Daoy (cell line): ENCODE measurements at places on chromosomes 2 and 18. TPM values are rescaled to one million over a fixed set of nuclear protein-coding genes. Genes with fewer than 3 reads are reported as not detected.

The ATOH8 gene
- total RNA-seq: 10.0 and 17.7 TPM in 2 replicates

- DNase-seq: no peak
Measured at GRCh38 chr18:75088021-75088506, 120.9 kb downstream of the PTGR3 start.

The SMYD5 gene
- total RNA-seq: 31.5 and 31.9 TPM in 2 replicates

The TTLL4 gene
- 13.7 and 15.4 TPM in 2 replicates for total RNA-seq

DNA sequence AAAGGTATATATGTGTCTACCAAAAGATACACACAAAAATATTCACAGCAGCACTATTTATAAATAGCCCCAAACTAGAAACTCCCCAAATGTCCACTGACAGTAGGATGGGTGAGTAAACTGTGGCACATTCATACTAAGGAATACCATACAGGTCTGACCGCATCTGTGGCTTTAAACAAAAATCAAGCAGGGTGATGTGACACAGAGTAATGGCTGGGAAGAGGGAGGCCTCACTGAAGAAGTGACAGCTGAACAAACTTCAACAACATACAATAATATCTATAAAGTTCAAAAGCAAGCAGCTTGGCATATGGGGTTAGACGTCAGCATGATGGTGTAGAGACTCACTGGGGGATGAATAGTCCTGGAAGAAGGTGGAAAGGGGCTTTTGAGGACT is 115.1 kb upstream of the PPP1CB start:
- no peak for DNase-seq

DNA sequence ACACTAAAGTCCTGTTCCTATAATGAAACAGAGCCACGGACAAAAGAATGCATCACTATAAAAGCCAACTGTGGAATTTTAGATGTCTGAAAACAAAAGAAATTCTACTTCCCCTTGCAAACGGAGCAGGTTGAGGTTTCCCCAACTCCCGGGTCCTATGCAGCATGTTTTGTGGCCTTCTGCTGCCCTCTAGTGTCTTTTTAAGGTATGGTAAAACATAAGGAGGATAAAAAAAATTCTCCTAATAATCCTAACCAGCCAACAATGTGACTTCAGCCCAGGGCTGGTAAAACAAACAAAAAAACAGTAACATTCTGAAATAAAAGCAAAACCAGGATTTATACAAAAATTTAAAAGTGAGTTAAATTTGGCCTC is 539.5 kb downstream of the NRXN1 start:
- DNase-seq: peak; percentile 14

The CRYBA2 gene
- 2.2 and 4.3 TPM in 2 replicates for total RNA-seq

The TSPYL6 gene
- total RNA-seq: not detected in 2 replicates

The POTEC gene
- total RNA-seq: 2.9 and 3.8 TPM in 2 replicates

The NT5C1B gene
- total RNA-seq: 0.21 TPM in 1 of 2 replicates, not detected in the other

- no peak for DNase-seq
Measured at GRCh38 chr2:26583381-26583911, 57.7 kb downstream of the CIB4 start.

The TBR1 gene
- total RNA-seq: not detected in 2 replicates

DNA sequence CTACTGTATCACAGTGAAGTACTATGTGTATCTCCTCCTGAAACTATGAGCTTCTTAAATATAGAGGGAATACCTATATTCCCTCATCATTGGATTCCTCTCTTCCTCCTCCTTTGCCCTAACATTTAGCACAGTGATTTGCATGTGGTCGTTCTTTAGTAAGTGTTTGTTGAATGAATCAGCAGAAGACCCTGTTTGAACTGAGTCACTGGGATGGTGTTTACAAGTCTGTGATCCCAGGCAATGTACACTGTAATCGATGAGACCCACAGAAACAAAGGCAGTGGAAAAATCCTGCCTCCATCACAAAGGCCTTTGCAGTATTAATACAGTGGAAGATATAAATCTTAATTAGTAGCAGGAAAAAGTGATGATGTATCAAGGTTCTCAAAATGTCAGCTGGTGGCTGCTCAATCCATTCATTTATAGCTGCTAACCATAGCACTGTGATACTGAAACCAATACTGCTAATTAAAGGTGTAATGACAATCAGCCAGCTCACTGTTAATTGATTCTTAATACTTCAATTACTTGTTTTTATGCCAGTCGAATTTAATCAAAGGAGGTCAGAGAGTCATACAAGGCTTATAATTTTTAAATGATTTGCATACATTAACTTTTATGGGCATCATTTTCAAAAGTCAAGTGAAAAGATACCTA is 20.8 kb upstream of the MYO3B start:
- DNase-seq: peak; percentile 43

GRCh38 chr18:13439461-13439860 is 220.9 kb downstream of the LDLRAD4 start:
- DNase-seq: no peak

GRCh38 chr2:55843096-55843993 is 80.2 kb downstream of the EFEMP1 start:
- DNase-seq: peak; percentile 94

DNA sequence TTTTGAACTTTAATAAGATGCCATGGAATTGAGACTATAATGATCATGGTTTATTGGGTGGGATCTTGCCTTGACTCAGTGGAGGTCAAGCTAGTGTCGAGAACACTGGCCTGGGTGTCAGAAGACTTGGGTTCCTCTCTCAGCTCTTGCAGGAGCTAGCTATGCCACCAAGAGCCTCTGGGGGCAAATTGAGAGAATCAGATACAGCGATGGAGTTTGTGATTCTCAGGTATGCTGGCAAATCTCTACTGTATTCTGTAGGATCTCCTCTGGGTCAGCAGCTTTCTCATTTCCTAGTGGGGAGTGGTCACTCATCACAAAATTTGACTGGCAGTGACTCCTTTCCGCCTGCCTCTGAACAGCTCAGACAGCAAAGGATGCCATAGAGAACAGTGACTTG is 477.0 kb downstream of the RNF144A start:
- no peak for DNase-seq

The IL36G gene
- total RNA-seq: 0.80 TPM in 1 of 2 replicates, not detected in the other

DNA sequence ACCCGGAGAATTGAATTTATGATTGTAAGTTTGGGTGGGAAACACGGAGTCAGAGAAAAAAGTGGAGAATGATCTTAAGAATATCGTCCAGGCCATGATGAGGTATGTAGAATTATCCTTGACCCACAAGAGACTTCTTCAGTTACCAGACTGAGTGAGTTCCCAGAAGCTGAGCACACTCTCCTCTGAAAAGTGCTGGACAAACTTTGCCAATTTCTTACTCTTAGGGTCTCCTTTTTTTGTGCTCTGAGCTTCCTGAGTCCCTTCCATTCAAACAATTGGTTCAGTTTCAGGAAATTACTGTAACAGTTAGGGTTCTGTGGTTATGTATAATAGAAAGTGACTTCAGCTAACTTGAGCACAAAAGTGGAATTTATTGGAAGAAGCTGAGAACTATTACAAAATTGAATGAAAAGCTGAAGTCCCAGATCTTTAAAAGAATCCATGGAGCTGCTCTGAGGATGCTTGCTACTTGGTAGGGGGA is 50.6 kb upstream of the EHBP1 start:
- DNase-seq: no peak

DNA sequence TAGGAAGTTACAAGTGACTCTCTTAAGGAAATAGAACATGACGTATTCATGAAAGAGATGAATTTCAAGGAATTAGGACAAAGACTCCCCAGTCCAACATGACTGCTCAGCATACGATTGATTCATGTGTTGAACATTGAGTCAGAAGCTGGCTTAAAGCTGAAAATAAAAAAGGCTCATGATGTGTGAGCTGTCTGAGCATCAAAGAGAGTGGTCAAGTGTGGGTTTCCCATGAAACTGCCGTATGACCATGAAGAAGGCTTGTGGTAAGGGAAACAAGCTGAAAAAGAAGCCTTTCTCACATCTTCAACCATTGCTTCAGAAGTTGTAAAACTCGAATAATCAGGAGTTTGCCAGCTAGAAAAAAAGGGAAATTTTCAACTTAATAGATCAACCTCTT is 201.9 kb upstream of the APCDD1 start:
- no peak for DNase-seq

The NEU2 gene
- total RNA-seq: not detected in 2 replicates

DNA sequence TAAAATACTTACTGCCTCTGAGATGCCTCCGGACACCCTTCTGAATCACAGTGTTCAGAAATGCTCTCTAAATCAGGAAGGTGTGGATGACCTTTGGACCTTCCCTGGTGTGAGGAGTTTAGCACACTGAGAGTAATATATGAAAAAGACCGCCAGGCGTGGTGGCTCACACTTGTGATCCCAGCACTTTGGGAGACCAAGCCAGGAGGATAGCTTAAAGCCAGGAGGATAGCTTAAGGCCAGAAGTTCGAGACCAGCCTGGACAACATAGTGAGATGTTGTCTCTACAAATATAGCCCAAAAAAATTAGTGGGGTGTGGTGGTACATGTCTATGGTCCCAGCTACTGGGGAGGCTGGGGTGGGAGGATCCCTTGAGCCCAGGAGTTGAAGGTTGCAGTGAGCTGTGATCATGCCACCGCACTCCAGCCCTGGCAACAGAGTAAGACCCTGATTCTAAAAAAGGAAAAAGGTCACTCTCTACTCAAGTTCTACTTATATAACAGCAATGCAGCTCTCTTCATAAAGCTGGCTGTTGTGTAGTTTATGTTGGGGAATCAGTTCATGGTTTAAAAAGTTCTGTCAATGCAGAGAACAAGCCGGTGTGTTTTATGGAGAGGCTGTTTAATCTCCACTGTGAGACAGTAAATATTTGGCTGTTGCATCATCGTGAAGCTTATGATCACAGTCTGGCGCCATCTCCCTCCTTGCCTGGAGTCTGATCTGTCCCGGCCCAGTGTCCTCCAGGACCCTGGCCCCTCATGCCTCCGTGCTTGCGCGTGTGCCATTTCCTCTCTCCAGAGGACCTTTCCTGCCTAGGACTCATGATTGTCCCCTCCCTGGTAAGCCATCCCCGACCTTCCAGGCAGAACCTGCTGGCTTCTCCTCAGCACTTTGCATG is 184.5 kb downstream of the FAM210A start:
- DNase-seq: no peak

DNA sequence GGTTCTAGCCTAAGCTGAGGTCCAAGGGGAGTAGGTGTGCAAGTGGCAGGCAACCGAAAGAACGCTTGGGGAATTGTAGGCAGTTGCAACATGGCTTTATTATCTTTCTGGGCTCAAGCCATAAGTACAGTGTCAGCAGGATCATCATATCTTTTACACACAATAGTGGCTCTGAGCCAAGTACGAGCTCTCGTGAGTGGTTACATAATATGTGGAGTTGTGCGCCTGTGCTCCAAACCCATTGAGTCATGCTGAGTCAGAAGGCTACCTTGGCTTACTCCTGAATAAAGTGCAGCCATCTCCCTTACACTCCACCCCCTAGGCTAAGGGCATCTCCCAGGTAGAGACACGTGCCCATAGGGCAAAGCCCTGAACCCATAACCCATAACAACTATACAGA is 233.9 kb downstream of the SATB2 start:
- peak; percentile 63 for DNase-seq

The PIEZO2 gene
- total RNA-seq: 2.1 and 2.2 TPM in 2 replicates

DNA sequence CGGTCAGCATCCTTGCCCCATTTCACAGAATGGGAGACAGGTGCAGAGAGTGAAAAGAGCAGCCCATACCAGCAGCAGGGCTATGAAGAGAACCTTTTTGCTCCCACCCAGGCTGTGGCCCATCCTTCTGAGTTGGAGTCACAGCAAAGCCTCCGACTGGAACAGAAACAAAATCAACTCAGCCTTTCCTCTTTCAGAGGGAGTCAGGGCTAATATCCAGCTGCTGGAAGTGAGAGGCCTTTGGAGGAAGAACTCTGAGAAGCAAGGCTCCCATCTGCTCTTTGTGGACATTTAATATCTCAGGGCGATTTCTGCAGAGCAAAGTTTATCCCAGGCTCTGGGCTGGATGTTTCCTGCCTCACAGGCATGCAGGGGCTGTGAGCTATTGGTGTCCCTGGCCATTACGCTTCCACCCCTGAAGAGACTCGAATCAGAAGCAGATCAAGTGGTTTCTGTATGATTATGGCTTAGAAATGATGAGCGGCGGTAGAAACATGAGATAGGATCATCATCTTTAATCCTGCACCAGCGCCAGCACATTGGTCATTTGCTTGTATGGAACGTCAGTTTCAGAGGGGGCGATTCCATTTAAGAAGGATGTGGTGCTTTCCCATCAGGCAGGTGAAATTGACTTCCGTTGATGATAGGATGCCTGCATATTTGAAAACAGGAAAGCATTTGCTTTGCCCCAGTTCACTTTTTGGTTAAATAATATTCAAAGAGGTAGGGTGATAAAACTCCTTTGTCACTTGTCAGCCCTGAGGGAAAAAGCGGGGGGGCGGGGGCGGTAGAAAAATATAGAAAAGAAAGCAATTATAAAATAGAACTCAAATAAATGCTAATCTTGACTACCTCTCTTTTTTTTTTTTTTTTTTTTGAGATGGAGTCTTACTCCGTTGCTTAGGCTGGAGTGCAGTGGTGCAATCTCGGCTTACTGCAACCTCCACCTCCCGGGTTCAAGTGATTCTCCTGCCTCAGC is 152.4 kb downstream of the LRRC30 start:
- DNase-seq: no peak

The DNER gene
- 7.1 and 14.3 TPM in 2 replicates for total RNA-seq

DNA sequence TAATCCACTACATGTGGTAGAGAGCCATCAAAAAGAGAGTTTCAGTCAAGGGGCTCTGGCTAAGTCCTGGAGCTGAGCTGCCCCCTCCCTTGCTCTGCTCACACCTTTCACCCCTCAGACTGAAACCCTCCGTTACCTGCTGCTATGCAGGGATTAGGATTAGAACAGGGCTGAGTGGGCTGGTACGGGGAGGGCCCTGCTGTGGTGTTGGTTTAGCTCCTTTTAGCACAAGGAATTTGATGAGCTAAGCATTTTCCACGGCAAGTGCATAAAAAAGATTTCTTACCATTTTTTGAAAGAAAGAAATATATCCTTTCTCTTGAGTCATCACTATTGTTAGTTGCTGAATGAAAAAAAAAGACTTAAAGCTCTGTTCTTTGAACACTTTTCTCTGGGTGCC is 46.3 kb downstream of the TCF7L1 start:
- DNase-seq: no peak
